ENCODE measurements at places on chromosomes 11 and 22. TPM values are rescaled to one million over a fixed set of nuclear protein-coding genes. Genes with fewer than 3 reads are reported as not detected.
A peak's percentile ranks its signal among the peaks of the same experiment; 100 is the strongest.

GRCh38 chr11:133803026-133803425 is 42.3 kb downstream of the SPATA19 start:
- no peak for DNase-seq

DNA sequence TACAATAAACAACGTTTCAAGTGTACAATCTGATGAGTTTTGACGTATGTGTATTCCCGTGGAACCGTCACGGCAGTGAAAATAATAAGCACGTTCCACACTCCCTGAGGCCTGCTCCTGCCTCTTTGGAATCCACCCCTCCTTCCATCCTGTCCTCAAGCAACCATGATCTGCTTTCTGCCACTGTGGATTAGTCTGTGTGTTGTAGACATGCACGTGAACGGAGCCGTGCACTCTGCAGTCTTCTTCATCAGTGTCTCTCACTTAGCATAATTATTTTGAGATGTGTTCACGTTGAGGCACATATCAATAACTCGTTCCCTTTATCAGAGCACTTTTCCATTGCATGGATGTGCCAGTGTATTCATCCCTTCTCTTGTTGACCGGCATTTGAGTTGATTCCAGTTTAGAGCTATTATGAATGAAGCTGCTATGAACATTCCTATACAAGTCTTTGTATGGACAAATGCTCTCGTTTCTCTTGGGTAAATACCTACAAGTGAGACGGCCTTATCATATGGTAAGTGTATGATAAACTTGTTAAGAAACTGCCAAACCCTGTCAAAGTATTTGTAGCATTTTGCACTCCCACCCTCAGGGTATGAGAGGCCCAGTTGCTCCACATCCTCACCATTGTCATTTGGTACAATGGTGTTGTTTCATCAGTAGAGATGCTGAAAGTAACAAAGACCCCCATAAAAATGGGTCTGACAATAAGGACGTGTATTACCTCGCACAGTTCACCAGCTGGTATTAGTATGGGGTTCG is 102.8 kb upstream of the CRYBB3 start:
- DNase-seq = no peak

- DNase-seq = peak; percentile 53
Observed at GRCh38 chr11:10310301-10310841, 5.5 kb downstream of the ADM start.

- peak; percentile 85 for DNase-seq
Observed at GRCh38 chr11:128555606-128556005, 31.8 kb downstream of the ETS1 start.

GRCh38 chr11:21173476-21173875 is 504.1 kb downstream of the NELL1 start:
- DNase-seq = no peak

DNA sequence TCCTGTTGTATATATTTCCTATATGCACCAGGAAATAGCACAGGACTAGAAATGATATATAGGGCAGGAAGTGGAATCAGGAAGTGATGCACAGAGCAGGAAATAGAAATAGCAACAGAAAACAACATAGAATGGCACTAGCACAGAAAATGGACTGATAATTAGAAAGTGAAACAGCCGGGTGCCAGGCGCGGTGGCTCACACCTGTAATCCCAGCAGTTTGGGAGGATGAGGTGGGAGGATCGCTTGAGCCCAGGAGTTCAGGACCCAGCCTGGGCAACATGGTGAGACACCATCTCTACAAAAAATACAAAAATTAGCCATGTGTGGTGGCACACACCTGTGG is 10.0 kb upstream of the RELT start:
- no peak for DNase-seq

DNA sequence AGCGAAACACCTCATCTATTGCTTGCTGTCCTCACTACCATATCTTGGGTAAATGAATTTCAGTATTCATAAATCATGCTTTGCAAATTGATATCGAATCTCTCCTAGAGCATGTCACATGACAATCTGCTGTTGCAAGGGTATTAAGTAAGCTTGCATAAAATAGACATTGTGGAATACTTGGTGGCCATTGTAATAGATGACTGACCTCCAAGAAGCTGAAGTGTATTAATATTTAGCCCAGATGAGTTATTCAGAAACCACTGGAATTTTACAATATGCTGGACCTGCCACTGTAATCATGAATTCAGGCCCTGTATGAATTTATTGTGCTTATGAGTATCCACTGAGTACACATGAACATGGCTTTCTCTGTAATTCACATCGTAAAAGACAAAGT is 289.7 kb upstream of the ARHGAP42 start:
- no peak for DNase-seq

Gene OR10D3
- total RNA-seq = 0.25 TPM

DNA sequence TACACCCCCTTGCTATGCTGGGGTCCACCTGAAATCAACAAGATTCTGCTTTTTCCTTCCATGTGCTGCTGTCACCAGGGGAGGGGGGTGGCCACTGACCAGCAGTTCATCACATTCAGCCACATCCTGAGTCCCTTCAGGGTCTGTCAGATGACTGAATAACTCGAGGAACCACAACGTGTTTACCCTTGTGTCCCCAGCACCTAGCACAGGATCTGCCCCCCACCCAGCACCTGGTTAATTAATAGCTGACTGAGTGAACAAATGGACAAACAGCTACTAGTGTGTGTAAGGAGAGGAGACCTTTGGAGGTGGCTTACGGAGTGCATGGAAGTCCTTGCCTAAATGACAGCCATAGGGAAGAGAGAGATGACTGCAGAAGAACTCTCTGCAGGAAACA is 119.5 kb upstream of the NCAM1 start:
- no peak for DNase-seq

Gene FGF4
- 3.5 TPM for total RNA-seq

Gene OR4A16
- not detected for total RNA-seq

GRCh38 chr11:128888034-128888985 is 2.8 kb upstream of the KCNJ5 start:
- DNase-seq = peak; percentile 85

- peak; percentile 85 for DNase-seq
Observed at GRCh38 chr11:8080674-8081590, at the start of gene TUB. TSS of gene TUB (plus strand) at chr11:8081211. CDS start at chr11:8081511, 300 bp downstream.

GRCh38 chr11:76617553-76618265 is 52.8 kb downstream of the LRRC32 start:
- peak; percentile 7 for DNase-seq

- no peak for DNase-seq
Observed at GRCh38 chr11:132396318-132396717, 1025.9 kb downstream of the NTM start.

DNA sequence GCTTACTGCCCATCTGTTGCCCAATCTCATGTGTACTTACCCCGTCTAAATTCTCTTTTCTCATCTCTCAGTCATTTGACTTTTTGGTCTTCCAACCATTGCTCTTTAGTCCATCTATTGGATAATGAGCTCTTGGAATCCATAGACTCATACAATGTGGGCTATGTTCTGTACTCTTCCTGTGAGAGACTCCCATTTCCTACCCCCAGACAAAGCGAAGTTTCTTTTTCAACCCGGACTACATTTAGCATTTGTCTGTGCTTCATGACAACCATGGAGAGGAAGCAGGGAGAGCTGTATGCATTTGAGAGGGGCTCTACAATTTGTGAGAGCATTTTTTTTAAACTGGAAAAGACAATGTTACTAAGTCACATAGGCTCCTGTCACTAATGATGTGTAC is 4.0 kb upstream of the ARHGAP42 start:
- no peak for DNase-seq

Gene ANO9
- total RNA-seq = 16.8 TPM

DNA sequence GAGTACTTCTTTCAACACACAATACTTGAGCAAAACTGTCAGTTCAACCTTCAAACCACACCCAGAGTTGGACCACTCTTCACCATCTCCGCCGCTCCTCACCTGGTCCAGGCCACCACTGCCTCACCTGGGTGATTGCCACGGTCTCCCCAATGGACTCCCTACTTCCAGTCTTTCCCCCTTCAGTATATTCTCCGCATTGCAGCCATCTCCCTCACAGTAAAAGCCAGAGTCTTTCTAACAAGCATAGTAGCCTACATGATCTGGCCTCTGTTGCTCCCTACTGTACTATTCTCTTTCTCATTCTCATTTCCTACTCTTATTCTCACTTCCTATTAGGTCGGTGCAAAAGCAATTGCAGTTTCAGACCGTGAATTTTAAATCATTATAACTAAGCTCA is 28.5 kb downstream of the AASDHPPT start:
- DNase-seq = no peak

DNA sequence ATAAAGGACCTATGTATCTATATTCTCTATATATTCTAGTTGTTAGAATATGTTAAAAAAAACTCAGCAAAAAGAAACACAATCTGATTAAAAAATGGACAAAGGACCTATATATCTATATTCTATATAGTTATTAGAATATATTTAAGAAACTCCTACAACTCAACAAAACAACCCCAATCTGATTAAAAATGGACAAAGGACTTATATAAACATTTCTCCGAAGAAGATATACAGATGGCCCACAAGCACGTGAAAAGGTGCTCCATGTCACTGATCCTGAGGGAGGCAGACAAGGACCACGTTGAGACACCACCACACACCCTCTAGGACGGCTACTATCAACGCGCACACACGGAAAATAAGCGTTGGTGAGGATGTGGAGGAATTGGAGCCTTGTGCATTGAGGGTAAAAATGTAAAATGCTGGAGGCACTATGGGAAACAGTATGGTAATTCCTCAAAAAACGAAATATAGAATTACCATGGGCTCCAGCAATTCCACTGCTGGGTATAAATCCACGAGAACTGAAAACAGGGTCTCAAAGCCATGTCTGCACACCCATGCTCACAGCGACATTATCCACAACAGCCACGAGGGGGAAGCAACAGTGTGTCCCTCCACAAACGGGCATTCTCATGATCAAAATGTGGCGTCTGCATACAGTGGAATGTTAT is 22.7 kb downstream of the YPEL1 start:
- DNase-seq = peak; percentile 83

GRCh38 chr11:64558869-64559268 is 32.2 kb upstream of the SLC22A12 start:
- DNase-seq = no peak
